Mammary epithelial cell (primary cell): ENCODE measurements at places on chromosomes 11 and 22.
A peak's percentile ranks its signal among the peaks of the same experiment; 100 is the strongest.

DNA sequence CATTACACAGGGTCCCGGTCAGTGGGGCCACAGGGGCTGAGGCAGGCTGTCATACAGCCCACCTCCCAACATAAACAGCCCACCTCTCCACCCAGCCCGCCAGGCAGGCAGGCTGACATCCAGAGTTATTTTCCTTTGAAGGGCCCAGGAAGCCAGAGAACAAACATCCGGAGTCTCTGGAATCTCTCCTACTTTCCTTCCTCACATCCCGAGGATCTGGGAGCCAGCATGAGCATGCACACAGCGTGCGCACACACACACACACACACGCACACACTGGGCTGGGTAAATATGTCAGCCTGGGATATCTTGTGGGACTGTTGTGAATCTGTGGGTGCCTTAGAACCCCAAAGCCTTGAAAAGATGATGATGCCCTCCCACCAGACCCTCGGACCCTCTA lies 55.4 kb downstream of the PDE2A start:
- DNase-seq, result no peak

DNA sequence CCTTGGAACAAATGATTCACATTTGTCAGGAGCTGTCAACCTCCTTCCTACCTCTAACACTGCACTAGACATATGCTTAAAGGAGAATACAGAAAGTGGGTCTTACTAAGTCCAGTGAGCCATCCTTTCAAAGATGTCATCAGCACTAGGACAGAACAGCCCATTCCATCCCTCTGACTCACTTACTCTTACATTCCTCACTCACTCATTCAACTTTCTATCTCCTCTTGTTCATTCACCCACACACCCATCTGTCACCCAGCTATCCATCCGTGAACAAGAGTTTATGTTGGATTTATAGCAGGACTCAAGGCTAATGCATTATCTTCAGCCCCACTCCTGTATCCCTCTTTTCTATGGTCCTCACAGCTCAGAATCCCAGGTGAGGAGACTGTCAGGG lies 9.1 kb downstream of the INSC start:
- peak; percentile 76 for DNase-seq

GRCh38 chr22:20036084-20036482 lies 15.2 kb downstream of the TANGO2 start:
- no peak for DNase-seq

- peak; percentile 17 for DNase-seq
Observed at GRCh38 chr11:104695065-104695463, 203.2 kb downstream of the CASP12 start.

DNA sequence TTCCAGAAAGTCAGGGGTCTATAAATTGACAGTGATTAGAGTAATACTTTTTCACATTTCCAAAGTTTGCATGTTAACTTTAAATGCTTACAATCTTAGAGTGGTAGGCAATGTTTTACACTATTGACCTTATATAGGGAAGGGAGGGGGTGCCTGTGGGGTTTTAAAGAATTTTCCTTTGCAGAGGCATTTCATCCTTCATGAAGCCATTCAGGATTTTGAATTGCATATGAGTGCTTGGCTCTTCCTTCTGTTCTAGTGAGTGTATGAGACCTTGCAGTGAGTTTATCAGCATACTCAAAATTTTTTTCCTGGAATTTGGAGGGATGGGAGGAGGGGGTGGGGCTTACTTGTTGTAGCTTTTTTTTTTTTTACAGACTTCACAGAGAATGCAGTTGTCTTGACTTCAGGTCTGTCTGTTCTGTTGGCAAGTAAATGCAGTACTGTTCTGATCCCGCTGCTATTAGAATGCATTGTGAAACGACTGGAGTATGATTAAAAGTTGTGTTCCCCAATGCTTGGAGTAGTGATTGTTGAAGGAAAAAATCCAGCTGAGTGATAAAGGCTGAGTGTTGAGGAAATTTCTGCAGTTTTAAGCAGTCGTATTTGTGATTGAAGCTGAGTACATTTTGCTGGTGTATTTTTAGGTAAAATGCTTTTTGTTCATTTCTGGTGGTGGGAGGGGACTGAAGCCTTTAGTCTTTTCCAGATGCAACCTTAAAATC lies 5.3 kb downstream of the MALAT1 start:
- peak; percentile 43 for DNase-seq

DNA sequence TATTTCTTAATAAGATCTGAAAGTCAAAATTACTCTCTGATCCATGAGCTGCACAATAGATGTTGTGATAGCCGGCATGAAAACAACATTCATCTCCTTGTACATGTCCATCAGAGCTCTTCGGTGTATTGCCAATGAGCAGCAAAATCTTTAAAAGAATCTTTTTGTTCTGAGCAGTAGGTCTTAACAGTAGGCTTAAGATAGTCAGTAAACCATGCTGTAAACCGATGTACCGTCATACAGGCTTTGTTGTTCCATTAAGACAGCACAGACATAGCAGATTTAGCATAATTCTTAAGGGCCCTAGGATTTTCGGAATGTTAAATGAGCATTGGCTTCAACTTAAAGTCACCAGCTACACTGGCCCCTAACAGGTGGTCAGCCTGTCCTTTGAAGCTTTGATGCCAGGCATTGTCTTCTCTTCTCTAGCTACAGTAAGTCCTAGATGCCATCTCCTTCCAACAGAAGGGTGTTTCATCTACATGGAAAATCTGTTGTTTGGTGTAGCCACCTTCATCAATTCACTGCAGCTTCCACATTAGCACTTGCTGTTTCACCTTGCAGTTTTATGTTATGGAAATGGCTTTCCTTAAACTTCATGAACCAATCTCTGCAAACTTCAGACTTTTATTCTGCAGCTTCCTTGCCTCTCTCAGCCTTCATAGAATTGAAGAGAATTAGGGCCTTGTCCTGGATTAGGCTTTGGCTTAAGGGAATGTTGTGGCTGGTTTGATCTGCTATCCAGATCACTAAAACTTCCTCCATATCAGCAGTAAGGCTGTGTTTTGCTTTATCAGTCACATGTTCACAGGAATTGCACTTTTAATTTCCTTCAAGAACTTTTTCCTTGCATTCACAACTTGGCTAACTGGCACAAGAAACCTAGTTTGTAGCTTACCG lies 28.4 kb downstream of the RRP8 start:
- no peak for DNase-seq

DNA sequence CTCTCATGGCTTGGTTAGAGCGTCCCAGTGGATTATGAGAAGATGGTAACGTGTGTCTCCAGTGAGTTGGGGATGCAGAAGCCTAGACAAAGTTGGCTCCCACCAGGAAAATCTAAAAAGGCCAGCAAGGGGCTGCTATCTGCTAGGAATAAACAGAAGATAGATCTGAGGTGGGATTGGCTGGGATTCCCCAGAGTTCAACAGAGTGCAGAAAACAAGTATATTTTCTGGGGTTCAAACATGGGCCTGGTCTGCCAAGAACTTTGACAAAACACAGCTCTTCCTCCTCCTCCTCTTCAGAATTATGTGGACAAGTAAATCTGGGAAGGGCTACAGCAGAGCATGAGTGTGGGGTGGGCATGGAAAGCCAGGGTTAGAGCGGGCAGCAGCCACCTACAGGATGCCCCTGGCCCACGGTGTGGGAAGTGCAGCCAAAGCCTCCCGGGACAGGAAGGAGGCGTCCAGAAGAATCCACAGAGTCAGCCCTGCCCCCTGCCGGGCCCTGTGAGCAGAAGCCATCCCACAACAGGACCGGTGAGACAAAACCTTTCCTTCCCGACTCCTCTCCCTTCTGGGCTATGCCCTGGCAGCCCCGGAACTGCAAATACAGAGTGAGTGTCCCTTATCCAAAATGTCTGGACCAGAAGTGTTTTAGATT lies 67.1 kb downstream of the CD82 start:
- no peak for DNase-seq

- no peak for DNase-seq
Observed at GRCh38 chr11:27041141-27041899, 705 bp downstream of the BBOX1 start.

GRCh38 chr11:92867913-92868619 lies 101.4 kb upstream of the MTNR1B start:
- DNase-seq, result peak; percentile 72

DNA sequence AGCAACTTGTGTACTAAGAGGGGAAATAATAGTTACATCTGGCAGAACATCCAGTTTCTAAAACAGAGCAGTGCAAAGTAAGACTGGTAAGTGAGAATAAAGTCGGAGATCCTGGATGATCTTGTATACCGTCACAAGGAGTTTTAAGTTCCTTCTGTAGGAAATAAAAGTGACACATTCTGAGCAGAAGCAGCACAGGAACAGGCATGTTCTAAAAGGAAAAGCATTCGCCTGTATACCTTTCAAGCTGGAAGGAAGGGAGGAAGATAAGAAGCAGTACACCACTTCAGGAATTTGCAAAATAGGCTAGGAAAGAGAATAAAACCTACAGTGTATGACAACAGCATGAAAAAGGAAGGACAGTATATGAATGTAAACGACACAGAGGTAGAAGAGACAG lies 106.2 kb upstream of the TP53AIP1 start:
- DNase-seq, result peak; percentile 8

DNA sequence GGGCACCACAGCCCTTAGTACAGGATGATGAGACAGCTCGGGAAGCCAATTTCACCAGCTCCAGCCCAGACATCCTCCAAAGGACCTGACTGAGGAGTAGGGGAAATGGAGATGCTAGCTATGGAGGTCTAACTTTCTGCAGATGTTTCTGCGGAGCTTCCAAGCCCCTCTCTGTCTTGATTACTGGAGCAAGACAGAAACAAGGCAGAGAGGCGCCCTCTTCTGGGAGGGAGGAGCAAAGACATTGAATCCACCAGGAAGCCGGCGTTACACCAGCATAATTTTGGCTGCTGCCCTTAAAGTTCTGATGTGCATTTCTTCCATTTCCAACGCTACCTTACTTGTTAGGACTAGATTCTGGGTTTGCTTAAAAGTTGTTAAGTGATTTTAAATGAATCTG lies 107.3 kb upstream of the HSD17B12 start:
- DNase-seq, result no peak

DNA sequence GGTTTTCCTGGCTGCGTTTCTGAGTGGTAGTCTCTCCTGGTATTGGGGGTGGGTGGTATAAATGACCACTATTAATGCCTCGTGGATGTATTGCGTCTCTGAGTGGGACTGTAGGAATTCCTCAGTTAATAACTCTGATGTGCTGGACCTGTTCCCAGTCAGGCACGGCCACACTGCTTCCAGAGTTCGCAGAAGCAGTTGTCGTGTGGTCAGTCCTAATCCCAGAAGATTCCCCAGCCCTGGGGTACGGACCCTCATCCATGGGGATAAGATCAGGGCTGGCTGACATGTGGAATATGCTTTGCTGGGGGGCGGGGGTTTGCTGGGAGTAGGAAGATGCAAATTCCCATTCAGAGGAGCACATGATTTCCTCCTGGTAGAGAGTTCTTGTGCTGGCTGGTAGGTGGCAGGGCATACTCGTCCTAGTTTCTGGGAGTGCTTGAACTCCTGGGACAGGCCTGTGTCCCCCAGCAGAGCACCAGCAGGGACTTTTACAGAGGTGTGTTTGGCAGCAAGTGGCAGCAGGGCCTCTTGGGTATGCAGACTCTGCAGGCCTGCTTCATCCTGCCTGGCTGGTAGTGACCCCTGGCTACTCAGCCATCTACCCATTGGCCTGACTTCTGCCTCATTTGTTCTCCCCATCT lies 157.4 kb downstream of the NAV2 start:
- DNase-seq, result no peak

GRCh38 chr11:47188259-47188658 lies 2.0 kb upstream of the PACSIN3 start:
- no peak for DNase-seq

DNA sequence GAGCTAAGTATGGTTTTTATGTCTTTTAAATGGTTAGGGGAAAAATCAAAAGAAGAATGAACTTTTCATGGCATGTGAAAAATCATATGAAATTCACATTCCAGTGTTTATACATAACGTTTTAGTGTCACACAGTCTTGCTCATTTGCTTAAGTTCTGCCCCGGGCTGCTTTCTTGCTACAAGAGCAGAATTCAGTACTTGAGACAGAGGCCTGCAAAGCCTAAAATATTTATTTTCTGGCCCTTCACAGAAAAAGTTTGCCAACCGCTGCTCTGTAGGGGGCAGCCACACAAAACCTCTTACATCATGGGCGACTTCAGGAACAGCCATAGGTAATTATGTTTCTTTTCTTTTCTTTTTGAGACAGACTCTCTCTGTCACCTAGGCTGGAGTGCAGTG lies 1.0 kb upstream of the ATG2A start:
- DNase-seq, result no peak

DNA sequence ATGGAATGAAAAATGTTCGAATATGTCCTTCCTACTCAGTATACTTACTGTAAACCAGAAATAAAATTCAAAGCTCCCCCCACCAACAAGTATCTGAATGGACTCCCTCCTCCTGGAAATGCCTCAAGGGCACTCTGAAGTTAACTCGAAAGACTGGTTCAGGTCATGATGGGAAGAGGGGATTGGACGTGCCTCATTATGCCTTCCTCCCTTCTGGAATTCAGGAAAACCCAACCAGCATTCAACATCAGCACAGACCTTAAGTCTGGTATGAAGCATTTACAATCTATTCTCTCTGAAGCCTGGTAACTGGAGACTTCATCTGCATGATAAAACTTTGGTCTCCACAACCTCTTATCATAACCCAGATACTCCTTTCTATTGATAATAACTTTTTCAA lies 428.3 kb upstream of the RAG2 start:
- DNase-seq, result no peak

DNA sequence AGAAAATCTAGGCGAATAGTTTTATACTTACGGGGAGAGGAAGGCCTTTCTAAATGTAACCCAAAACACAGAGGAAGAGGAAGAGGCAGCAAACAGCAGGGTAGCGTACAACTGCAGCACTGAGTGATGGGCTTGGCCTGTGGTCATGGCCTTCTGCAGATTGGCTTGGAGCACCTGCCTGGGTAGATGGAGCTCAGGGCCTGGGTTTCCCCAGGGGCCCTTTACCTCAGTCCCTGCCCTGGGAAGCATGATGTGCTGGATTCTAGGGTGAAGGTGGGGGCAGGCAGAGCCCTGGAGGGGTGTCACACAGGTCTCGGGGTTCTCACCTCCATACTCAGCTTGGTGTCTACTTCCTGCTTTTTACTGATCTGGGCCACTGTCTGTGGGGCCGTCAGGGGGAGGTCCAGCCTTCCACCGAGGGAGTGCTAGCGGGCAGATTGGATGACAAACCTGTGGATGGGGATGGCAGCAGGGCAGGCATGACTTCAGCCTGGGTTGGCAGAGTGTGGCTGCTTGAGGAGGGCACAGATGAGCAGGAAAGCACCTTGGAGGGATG lies 27.7 kb upstream of the CHRM1 start:
- DNase-seq, result no peak

- peak; percentile 87 for DNase-seq
Observed at GRCh38 chr11:41051919-41052635, 407.4 kb downstream of the LRRC4C start.

DNA sequence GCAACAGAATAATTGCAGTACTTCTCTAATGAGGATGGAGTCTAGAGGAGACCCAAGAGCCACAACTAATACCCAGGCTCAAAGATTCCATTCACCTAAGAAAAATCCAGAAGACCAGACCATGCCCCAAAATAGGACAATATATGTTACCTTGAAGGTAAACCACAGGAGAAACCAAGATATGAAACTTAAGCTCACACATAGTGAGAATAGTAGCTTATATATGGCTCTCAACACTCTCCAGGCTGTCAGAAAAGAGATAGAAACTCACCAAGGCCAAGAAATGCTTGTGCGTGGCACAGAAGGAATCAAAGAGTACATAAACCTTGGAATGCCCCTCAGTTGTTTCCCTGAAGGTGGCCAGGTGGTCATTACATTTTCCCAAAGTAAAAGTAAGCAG lies 9.1 kb downstream of the FAM111A start:
- DNase-seq, result no peak

GRCh38 chr11:75635066-75635862 lies 33.6 kb downstream of the MAP6 start:
- no peak for DNase-seq

GRCh38 chr11:35344681-35345574 lies 74.4 kb downstream of the SLC1A2 start:
- no peak for DNase-seq
